ENCODE measurements at places on chromosomes 5 and 9.

DNA sequence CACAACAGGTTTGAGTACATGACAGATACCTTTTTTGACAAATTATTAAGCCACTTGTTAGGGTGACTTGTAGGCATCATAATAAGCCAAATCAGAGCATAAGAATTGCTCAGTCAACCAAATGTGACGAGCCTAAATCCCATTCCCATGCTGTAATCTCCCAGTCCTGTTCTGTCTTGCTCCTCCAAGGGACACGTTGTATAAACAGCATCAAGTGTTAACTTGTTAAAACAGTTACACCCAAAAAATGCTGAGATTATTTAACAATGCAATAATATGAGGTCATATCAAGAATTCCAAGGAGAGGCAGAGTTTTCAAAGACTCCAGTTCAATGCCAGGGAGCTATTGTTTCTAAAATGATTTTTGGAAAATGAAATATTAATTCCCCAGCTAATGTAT lies 76.2 kb downstream of the SH3TC2 start:
- DNase-seq = no peak

GRCh38 chr9:2597483-2597882 lies 24.1 kb upstream of the VLDLR start:
- DNase-seq = no peak

- no peak for DNase-seq
These were observed 157.8 kb upstream of the TMEM161B start for GRCh38 chr5:88426441-88426840.

DNA sequence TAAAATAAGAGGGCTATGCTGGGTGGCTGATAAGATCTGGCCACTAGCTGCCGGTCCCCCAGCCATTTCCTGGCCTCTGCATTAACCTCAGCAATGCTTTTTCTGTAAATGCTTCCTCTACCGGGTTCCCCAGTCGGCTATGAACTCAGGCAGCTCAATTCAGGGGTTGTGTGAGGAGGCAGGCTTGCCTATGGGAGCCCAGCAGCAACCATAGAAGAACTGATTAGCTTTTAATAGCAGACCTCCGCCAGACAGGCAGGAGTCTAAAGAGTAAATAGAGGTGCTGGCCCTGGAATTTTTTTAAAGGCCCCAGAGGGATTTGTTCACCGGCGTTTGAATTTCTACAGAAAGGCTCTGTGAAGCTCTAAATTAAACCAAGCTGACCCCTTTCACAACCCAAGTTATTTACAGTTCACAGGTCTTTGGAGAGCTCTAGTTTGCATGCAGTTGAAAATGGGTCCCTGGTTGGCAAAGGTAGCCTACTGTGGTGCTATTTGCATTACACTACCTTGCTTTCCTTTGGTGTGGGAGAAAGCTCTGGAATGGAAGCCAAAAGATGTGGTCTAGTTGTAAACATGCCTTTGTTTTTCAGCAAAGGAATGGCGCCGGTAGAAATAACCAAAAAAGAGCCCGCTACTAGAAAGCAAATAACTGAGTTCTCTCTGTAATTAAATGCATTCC lies 289.7 kb upstream of the SEMA6A start:
- no peak for DNase-seq

- no peak for DNase-seq
These were observed 18.3 kb downstream of the NDUFS6 start for GRCh38 chr5:1819458-1819857.

GRCh38 chr5:16552666-16553343 lies 64.0 kb downstream of the RETREG1 start:
- DNase-seq = peak; percentile 90

GRCh38 chr5:77844623-77845323 lies 68.6 kb upstream of the TBCA start:
- DNase-seq = no peak

- no peak for DNase-seq
These were observed 87.8 kb upstream of the PHYKPL start for GRCh38 chr5:178320281-178320855.

GRCh38 chr9:120977321-120977720 lies 50.7 kb upstream of the TRAF1 start:
- DNase-seq = no peak

DNA sequence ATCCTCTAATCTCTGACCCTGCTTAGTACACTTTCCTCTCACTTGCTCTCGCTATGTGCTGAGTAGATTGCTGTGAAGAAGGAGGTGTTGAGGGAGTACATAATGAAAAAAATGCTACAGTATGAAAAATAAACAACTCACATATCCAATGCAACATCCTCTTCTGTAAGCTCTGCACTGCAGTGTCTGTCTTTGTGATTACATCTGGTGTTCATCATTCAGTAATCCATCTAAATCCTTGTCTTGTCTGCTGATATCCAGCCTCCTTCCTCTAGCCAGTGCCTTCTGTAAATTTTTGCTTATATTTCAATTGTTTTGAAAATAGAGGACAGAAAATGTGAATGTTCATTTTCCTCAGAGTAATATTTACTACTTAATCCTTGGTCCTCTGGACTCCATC lies 57.4 kb upstream of the CDH12 start:
- DNase-seq = no peak

GRCh38 chr5:58450018-58450417 lies 9.9 kb downstream of the PLK2 start:
- DNase-seq = no peak

- no peak for DNase-seq
These were observed 43.5 kb downstream of the SEMA6A start for GRCh38 chr5:116531117-116531516.

DNA sequence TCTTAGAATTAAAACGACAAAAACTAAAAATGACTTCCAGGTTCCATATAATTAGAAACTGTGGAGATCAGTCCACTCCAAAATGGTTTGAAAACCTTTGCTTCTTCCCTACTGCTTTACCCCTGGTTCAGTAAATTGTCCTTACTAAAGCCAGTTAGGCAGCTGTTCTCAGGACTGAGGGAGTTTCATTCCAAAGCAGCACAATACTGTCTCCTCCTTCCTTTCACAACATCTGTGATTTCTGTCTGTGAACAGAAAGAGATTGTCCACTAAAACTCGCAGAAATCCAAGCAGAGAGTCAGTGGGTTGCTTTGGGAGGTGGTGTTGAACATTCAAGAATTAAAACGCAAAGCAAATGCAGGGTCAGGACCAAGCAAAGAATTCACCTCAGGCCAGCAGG lies 740.8 kb upstream of the ZNF608 start:
- no peak for DNase-seq

DNA sequence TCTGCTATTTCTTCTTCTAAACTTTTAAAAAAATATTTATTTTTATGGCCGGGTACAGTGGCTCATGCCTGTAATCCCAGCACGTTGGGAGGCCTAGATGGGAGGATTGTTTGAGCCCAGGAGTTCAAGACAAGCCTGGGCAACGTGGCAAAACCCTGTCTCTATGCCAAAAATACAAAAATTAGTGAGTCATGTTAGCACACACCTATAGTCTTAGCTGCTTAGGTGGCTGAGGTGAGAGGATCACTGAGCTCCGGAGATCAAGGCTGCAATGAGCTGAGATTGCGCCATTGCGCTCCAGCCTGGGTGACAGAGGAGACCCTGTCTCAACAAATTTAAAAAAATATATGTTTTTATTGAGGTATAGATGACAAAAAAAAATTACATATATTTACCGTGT lies 5.6 kb downstream of the AP3S1 start:
- no peak for DNase-seq

- peak; percentile 22 for DNase-seq
These were observed 100.2 kb downstream of the SLC25A46 start for GRCh38 chr5:110838961-110839360.

DNA sequence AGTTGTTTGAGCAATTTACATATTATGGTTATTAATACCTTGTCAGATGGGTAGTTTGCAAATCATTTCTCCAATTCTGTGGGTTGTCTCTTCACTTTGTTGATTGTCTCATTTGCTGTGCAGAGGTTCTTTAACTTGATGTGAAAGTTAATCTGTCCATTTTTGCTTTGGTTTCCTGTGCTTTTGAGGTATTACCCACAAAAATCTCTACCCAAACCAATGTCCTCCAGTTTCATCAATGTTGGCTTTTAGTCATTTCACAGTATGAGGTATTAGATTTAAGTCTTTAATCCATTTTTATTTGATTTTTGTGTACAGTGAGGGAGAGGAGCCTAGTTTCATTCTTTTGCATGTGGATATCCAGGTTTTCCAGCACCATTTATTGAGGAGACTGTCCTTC lies 82.4 kb downstream of the MRPS30 start:
- DNase-seq = no peak

DNA sequence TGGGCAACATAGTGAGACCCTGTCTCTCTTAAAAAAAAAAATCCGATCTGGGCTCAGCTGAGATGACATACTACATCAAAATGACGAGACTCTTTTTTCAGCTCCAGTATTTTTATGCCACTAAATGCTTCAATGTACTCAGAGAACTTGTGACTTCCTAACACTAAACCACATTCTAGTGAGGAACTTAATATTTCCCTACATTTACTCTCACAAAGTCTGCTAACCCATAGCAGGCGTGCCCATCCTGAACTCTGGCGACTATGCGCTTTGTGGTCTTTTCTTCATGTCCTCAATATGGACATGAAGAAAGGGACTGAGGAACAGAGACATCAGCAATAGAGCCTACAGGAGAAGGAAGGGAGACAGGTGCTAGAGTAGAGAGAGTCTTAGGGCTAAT lies 41.3 kb downstream of the ITK start:
- DNase-seq = no peak

DNA sequence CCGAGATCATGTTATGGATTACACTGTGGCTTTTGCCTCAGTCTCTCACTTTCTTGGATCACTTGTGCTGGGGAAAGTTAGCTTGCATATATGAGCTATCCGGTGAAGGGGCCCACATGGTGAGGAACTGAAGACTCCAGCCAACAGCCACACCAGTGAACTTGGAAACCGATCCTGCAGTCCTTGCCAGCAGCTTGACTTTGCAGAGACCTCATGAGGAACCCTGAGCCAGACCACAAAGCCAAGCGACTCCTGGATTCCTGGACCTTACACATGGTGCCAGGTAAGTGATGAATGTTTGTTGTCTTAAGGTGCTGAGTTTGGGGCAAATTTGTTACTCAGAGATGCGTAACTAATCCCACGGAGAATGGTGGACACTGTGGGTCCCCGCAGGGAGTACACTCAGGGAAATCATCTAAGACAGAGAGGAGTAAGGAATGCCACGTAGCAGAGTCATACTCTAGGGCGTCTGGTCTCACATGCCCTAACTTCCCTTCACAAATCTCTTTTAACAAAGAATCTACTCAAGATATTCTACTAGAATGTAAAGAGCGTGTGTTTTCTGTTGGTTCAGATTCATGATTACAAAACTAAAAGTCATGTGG lies 76.5 kb upstream of the PJA2 start:
- no peak for DNase-seq

DNA sequence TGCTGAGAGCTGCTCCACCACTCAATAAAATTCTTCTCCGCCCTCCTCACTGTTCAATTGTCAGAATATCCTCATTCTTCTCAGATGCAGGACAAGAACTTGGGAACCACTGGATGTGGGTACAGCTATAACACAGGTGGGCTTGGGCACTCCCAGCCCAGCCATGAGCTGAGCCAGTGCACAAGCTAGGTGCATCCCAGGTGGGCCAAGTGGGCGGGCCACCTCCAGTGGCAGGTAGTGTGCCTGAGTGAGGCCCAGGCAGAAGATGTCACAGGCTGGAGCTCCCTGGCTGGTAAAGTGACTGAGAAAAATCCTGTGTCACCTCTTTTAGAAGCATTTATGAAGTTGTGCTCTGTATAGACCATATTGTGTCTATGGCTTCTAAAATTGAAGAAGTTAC lies 501.6 kb upstream of the TYRP1 start:
- no peak for DNase-seq

DNA sequence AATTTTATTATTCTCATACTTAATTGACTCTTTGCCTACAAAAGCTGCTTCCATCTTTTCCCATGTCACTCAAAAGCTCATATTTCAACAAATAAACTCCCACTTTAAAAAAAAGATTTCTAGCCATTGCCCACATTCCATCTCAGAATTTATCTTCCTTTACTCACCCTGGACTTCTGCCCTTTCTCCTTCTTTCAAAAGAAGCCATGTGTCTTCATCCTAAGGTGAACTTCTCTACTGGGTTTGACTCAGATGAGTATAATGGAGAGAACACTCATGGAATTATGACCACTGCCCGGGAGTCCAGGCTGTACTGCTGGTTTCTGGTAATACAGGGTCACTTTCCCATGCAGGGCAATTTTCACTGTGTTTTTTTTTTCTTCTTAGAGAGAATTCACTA lies 548.5 kb upstream of the ZNF462 start:
- DNase-seq = no peak

- no peak for DNase-seq
These were observed 154.2 kb downstream of the DOCK2 start for GRCh38 chr5:169791251-169791650.

- no peak for DNase-seq
These were observed 94.0 kb downstream of the RCL1 start for GRCh38 chr9:4886698-4887097.

GRCh38 chr5:18702821-18703220 lies 1068.6 kb downstream of the TAF11L14 start:
- no peak for DNase-seq

GRCh38 chr9:70773579-70773978 lies 347.8 kb downstream of the TRPM3 start:
- DNase-seq = no peak

- no peak for DNase-seq
These were observed 74.5 kb downstream of the SH3TC2 start for GRCh38 chr5:148988328-148988727.

- no peak for DNase-seq
These were observed 2.1 kb downstream of the NSG2 start for GRCh38 chr5:174047472-174048099.

GRCh38 chr5:145236127-145236526 lies 599.0 kb downstream of the PRELID2 start:
- DNase-seq = no peak

- DNase-seq = no peak
These were observed 101.2 kb upstream of the GDNF start for GRCh38 chr5:37940931-37941623.

- DNase-seq = no peak
These were observed 7.6 kb downstream of the TPPP start for GRCh38 chr5:685262-686171.

DNA sequence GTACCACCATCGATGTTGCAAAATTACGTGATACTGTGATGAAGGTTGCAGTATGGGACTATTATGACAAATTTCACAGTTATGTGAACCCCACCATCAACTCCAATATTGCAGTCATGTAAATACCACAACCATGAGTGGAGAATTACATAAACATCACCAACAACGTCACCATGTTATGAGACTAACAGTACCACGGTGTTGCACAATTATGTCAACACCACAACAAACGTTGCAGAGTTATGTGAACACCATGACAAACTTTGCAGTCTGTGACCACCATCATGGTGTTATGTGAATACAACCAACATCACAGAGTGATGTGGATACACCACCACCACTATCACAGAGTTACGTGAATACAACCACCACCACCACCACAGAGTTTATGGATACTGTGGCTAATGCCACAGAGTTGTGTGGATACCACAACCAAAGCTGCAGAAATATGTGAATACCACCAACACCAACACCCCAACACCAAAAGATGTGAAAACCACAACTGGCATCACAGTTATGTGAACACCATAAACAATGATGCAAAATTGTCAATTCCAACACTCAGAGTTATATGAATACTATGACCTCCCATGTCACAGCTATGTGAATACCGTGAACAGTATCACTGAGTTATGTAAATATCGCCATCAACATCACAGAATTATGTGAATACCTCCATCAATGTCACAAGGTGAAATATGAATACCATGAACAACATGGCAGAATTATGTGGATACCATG lies 62.4 kb downstream of the SHC3 start:
- no peak for DNase-seq

- DNase-seq = no peak
These were observed 15.8 kb upstream of the CACFD1 start for GRCh38 chr9:133443982-133444381.

All from stomach (tissue), 19 donors.